Stimulated activated CD4-positive, alpha-beta T cell treated with anti-CD3 and anti-CD28 coated beads, Interleukin-12 subunit alpha, Interleukin-12 subunit beta, amount 100 ng/mL, for 48 hours (primary cell): ENCODE measurements at places on chromosomes 16 and 17.

DNA sequence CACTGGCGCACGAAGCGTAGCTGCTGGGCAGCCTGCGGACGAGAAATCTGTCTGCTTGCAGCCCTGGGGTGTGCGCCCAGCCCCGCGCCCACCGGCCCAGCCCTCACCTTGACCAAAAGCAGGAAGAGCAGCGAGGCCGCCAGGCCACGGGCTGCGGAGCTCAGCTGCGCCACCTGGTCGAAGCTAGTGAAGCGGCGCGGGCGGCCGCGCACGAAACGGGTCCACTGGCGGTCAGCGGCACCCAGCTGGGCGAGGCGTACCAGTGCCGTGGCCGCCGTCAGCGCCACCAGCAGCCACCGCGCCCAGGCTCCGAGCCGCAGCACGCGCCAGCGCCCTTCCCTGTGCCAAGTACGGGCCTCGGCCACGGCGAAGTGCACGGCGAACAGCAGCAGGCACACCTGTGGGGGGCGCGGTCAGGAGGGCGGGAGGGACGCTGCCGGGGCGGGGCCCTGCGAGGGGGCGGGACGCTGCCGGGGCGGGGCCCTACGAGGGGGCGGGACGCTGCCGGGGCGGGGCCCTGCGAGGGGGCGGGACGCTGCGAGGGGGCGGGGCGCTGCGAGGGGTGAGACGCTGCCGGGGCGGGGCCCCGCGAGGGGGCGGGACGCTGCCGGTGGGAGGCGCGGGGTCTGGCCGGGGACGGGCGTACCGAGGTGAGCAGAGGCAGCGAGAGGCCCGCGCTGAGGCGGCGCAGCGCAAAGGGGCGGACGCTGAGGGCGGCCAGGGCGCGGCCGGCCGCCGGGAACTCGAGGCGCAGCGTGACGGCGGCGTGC is 43.2 kb downstream of the TSC2 start:
- DNase-seq = no peak

DNA sequence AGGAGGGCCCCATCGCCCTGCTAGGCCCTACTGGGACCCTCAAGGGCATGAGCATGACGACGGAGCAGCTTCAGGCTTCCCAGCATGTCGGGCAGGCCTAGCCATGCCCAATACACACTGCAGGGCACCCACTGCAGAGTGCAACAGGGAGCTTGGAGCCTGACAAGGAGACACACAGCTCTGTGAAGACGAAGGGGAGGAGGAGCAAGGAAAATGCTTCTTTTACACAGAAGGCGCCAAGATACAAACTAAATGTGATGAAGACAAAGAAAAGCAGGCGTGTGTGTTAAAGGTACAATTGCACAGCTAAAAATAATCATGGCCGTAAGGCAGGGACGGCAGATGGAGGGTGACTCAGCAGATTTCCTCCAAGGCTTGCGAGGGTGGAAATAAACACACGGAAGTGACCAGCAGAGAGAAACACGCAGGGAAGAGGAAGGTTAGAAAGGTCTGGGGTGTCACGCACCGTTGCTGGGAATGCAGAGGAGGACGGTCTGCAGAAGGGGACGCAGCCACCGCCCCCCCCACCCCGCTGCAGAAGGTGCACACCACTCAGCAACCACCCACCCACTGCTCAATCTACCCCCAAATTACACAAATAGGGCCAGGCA is 108.5 kb downstream of the ZNF778 start:
- no peak for DNase-seq

DNA sequence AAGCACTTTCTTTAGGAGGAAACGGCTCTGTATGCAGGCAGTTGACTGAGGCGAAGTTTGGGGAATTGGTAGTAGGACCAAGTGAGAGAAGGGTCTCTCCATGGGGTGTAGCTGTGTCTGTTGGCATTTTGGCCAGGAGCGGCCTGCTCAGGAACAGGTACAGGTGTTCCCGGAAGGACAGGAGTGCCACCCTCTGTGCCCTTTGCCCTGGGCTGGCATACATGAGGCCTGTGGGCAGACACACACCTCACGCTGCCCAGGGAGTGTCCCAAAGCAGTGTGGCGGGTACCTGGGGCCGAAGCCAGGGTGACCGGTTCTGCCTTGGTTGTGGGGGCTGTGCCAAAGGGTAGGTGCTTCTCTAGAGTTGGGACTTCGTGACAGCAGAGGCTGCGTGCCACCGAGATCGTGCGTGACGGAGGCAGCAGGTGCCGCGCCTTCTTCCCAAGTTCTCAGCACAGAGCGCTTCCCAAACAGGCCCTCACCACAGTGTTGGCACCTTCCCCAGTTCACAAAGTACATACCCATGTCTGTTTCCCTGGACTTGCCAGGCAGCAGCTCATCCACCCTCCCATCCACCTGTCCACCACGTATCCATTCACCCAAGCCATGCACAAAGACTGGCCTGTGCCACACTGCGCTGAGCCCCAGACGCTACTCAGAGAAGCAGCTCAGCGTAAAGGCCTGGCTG is 19.9 kb upstream of the TCF25 start:
- DNase-seq = no peak

- DNase-seq = no peak
Measured at GRCh38 chr16:31072540-31073141, 1.4 kb downstream of the ZNF668 start.

DNA sequence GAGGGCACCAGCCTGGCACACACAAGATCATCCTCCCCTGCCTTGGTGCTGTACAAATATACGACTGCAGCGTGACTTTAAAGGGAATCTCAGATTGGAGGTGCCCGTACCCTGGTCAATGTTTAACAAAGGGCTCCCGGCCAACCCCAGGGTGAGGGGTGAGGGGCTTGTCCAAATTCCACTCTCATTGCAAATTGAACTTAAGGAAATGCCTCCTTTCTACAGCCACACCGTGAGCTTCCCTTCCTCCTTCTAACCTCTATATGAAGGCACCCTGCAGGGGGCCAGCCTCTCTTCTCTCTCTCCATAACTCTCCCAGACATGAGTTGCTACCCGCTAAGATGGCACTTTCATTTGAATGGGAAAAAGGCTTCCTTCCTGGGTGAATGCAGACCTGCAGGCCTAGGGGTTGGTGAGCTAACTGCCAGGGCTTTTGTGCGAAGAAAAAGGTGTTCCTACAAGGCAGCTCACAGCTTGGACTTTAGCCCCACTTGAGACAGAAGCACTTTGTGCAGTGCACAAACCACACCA is 76.6 kb downstream of the IRF8 start:
- no peak for DNase-seq

- DNase-seq = no peak
Measured at GRCh38 chr17:39643271-39643670, 6.3 kb downstream of the STARD3 start.

GRCh38 chr17:2198927-2199326 is 104.7 kb downstream of the SMG6 start:
- no peak for DNase-seq

DNA sequence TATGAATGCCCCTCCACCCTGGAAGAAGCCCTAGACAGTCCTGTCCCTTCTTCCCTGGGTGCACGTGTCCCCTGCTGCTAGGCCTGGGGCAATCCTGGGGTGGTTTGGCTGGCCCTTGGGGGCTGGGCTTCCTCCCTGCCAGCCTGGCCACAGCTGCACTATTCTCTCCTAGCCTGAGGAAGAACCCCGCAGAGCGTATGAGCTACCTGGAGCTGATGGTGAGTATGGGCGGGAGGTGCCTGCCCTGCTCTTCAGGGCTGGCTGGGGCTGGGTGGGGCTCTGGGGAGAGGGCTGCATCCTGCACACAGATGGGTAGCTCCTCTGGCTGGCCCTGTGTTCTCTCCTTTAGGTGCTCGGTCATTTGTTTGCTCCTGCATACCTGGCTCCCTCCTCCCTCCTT is 28.8 kb downstream of the MAP2K3 start:
- no peak for DNase-seq

GRCh38 chr16:3171855-3172593 is 16.0 kb upstream of the OR1F1 start:
- peak; percentile 68 for DNase-seq

GRCh38 chr17:42679492-42680330 is 1.9 kb downstream of the CCR10 start:
- DNase-seq = peak; percentile 54

- peak; percentile 57 for DNase-seq
Measured at GRCh38 chr17:35312790-35313711, 60.4 kb downstream of the SLFN11 start.

DNA sequence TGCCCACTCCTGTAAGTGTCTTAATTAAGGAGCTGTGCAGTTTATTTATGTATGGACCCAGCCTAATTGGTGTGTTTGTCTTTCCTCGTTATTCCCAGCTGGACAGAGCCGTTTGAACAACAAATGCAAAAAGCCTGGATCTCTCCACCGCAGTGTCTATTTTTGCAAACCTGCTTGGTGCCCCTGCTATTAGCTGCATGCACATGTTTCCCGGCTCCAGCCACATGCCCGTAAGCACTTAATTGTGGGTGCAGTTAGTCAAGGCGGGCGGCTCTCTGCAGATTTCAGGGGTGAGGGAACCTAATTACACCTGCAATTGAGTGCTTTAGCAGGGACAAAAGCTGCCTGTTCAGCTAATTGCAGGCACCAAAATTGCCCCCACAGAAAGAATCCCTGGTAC is 74.0 kb upstream of the GSE1 start:
- DNase-seq = no peak

DNA sequence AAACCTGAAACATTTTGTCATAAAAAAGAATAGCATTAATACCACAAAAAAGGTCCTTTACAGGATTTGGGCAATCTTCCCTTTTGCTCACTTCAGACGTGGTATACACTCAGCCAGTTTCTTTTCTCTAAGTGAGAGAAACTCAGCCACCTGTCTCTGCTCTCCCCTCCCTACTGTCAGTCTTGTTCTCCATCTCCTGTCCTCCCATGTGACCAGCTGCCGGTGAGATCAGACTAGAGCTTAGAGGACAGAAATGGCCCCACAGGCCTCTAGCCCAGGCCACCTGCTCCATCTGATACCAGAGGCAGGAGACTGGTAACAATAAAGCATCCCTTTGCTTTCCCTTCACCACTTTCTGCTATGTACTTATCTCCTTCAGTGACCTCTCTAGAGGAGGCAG is 34.9 kb downstream of the CMC2 start:
- no peak for DNase-seq

- DNase-seq = no peak
Measured at GRCh38 chr17:59337741-59338299, 6.4 kb downstream of the YPEL2 start.

GRCh38 chr17:57243171-57243622 is 13.1 kb upstream of the MSI2 start:
- DNase-seq = peak; percentile 70

- DNase-seq = no peak
Measured at GRCh38 chr17:32849879-32850278, 27.0 kb downstream of the MYO1D start.

- no peak for DNase-seq
Measured at GRCh38 chr16:84765616-84766580, 53.9 kb upstream of the CRISPLD2 start.

- DNase-seq = no peak
Measured at GRCh38 chr17:71432378-71433315, 688.2 kb upstream of the SOX9 start.

- peak; percentile 4 for DNase-seq
Measured at GRCh38 chr17:60601447-60602384, 1.7 kb downstream of the PPM1D start.

GRCh38 chr16:4328782-4329775 is 13.2 kb downstream of the GLIS2 start:
- no peak for DNase-seq

DNA sequence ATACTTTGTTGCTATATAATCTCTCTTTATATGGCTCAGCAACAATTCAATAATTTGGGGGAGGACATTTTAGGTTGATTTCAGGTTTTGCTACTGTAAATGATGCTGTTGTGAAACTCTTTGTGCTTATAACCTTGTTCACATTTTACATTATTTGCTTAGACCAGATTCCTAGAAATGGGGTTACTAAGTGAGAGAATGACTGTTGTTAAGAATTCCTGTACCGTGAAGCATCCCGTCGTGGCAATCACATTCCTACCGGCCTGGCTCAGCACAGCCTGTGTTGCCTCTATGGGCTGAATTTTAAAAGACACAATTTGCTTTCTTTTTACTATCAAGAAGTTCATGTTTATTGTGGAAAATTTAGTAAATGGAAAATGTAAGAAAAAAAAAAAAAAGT is 31.4 kb downstream of the B9D1 start:
- DNase-seq = no peak

GRCh38 chr16:28977703-28978662 is 3.4 kb downstream of the SPNS1 start:
- DNase-seq = no peak

DNA sequence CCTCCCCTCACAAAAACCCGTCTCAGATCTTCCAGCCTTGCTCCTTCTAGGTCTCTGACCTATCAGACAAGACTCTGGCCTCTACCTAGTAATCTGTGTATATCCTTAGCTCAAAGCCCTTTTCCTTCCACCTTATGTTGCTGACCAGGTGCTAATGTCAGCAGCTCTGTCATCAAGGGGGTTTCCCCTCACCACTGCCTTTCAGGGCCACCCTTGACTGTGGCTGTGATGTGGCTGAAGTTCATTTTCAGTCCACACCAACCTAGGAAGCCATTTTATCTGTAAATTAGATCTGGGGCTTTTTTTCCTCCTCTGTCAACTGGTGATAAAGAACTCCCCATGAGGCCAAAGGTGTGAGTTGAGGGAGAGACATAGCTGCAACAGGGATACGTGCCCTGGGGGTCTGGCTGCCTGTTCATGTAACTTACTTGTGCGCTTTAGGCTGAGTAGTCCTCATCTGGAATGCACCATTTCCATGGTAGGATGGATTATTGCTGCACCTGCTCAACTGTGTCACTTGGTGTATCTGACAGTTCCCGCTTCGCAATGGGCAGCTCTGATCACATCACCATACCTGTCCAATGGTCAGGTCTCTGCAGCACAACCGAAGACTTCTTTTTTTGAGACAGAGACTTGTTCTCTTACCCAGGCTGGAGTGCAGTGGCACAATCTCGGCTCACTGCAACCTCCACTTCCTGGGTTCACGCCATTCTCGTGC is 14.7 kb upstream of the RUNDC3A start:
- DNase-seq = no peak

GRCh38 chr17:78125138-78125913 is 3.2 kb downstream of the TMC6 start:
- DNase-seq = no peak

- no peak for DNase-seq
Measured at GRCh38 chr17:28528327-28529012, 22.3 kb downstream of the FOXN1 start.

DNA sequence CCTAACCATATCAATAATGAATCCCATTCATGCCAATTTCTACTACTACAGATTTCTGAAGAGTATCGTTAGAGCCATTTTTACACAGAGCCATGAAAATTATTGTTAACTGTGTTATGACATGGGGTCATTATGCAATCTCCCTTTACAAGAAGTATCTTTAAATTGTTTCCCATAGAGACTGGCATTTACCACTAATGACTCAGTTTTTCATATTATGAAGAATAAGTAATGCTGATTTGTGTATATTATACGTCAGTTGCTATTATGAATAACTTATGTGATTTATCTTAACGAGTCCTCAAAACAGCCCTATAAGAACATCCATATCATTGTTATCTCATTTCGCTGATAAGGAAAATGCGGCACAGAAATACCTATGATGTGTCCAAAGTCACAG is 173.8 kb downstream of the KCNJ2 start:
- DNase-seq = no peak

- no peak for DNase-seq
Measured at GRCh38 chr16:14420721-14421488, 209.2 kb downstream of the PARN start.
